Activated gamma-delta T cell treated with anti-CD3 and anti-CD28 coated beads, Interleukin-2, amount 50 U/mL, for 16 hours (primary cell): ENCODE measurements at places on chromosomes 5 and 9.

GRCh38 chr9:227860-228259 lies 13.2 kb downstream of the DOCK8 start:
- DNase-seq, result no peak

GRCh38 chr5:145553177-145553576 lies 282.0 kb downstream of the PRELID2 start:
- no peak for DNase-seq

DNA sequence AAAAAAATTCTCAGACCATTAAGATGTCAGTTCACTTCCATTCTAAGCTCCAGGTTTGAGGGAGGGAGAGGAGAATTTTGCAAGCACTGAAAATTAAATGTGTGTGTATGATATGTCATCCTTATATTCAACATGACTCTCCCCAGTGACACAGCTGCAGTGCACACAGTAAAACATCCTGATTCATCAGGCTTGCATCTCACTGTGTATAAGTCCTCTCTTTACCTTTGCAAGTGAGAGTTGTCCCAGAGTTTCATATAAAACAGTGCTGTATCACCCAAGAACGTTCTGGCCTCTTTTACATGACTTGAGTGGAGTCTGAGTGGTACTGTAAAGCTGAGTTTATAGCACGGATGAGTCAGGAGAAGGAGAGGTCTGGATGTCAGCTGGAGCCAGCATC lies 50.0 kb downstream of the DMRT2 start:
- DNase-seq, result no peak

DNA sequence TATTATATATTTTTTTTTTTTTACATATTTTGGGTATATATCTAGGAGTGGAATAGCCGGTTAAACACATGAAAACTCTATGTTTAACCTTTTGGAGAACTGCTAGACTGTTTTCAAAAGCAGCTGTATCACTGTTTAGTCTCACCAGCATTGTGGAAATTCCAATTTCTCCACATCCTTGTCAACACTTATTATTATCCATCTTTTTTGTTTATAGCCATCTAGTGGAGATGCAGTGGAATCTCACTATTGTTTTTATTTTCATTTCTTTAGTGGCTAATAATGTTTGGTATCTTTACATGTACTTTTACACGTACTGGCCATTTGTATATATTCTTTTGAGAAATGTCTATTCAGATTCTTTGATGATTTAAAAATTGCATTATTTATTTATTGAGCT lies 22.7 kb upstream of the CCDC180 start:
- DNase-seq, result no peak

GRCh38 chr5:99000221-99000620 lies 71.4 kb upstream of the CHD1 start:
- no peak for DNase-seq

GRCh38 chr9:30967476-30967875 lies 1417.0 kb upstream of the ACO1 start:
- no peak for DNase-seq

GRCh38 chr5:16857635-16858034 lies 78.5 kb downstream of the MYO10 start:
- no peak for DNase-seq

DNA sequence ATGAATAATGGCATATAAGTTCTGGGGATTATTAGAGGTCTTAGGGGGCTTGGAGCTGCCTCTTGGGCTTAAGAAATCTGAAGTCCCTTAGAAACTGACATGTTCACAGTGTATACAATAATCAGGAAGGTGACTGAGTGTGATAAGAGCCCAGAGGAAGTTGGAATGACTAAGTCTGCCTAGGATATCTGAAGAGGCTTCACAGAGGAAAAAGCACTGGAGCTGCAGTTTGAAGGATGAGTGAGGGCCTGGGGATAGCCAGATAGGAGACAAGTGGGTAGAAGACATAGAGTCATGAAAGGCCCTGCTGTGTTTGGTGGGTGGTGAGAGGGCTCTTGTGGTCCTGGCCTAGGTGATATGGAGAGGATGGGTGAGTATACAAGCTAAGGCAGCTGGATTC lies 8.8 kb downstream of the NEUROG1 start:
- no peak for DNase-seq

DNA sequence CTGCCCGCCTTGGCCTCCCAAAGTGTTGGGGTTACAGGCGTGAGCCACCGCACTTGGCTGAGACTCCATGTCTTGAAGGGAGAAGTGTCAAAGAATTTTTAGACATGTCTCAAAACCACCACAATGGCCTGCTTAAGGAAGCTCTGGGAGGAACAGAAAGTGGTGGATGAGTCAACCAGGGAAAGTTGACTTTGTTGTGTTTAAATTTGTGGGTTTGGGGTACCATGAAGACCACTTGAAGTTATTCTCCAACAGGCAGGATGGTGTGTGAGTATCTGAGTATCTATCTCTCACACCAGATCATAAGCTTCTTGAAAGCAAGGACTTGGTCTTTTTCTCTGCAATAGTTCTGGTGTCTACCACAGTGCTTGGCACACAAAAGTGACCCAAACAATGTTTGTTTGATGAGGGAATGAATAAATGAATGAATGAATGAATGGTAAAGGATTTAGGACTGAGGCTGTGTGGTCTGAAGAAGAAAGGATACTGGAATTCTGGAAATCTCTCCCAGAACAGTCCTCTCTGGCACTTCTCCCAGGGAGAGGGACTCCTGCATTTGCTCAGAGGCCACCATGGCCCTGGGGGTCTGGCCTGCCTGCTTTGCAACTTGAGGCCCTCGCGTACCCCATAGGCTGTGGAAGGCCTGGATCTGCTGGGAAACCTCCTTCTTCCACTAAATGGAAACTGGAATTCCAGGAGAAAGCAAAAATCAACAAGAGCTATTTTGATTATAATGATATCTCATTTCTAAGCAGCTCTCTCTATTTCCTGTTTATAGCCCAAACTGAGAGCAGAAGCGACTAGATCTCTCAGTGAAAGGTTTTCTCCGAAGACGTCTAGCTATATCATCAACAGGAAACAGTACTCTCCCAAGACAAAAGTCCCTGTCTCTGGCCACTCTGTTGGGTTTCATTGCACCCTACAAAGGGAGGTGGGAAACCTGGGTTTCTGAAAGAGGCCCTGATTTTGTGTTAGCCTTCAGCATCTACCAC lies 187.9 kb downstream of the PALM2AKAP2 start:
- no peak for DNase-seq

- no peak for DNase-seq
Observed at GRCh38 chr5:139273322-139273571, 20.3 kb upstream of the MATR3 start.
